ENCODE measurements at places on chromosomes 16 and 17. TPM values are rescaled to one million over a fixed set of nuclear protein-coding genes. Genes with fewer than 3 reads are reported as not detected.

Gene GP1BA
- total RNA-seq = not detected

- peak; percentile 14 for DNase-seq
- no peaks in the 10 kb centered on the region for H3K27me3 ChIP-seq
- no peak overlapping the region for H3K4me3 ChIP-seq
- H3K4me1 ChIP-seq = peaks cover 4% of the 10 kb centered on the region
- H3K36me3 ChIP-seq = peaks cover 36% of the 10 kb centered on the region
Observed at GRCh38 chr16:22324787-22325597, 27.8 kb downstream of the POLR3E start.

DNA sequence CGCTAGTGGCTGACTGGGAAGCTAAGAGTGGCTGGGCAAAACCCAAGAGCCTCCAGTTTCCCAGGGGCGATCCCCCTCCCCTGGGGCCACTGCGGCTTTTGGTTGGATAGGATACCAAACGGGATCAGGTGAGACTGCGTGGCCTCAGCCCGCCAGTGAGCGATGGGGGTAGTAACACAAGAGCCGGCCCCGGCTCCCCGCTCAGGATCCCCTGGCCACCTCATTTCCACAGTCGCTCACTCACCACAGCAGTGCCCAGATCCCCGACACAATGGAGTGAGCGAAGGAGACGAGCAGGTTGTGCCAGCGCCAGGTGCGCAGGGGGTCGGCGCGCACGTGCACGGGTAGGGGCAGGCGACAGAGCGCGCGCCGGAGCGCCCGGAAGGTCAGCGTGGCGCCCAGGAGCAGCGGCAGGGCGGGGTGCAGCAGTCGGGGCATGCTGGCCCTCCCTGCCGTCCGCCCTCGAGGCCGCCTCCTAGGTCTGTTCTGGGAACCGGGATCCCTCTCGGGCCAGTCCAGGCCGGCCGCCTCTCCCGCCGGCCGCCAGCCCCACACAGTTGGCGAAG is 290 bp downstream of the TLCD1 start:
- peaks cover 52% of the 10 kb centered on the region for H3K36me3 ChIP-seq
- DNase-seq = no peak
- H3K27me3 ChIP-seq = no peaks in the 10 kb centered on the region
- H3K4me3 ChIP-seq = peak overlapping the region; percentile 95
- peak overlapping the region; percentile 91 for H3K27ac ChIP-seq

GRCh38 chr17:79862771-79863440 is 23.7 kb upstream of the CBX4 start:
- no peak overlapping the region for H3K4me3 ChIP-seq
- no peak for DNase-seq
- peaks cover 8% of the 10 kb centered on the region for H3K4me1 ChIP-seq
- H3K27me3 ChIP-seq = peaks cover 24% of the 10 kb centered on the region

Measured in activated CD4-positive, alpha-beta memory T cell treated with anti-CD3 and anti-CD28 coated beads, Interleukin-2, amount 10 ng/mL, durations not matched to agents 7 days and 5 days (primary cell).